ENCODE measurements at places on chromosomes 4 and X.

GRCh38 chr4:113347245-113347644 lies 297.8 kb downstream of the ANK2 start:
- DNase-seq = no peak

DNA sequence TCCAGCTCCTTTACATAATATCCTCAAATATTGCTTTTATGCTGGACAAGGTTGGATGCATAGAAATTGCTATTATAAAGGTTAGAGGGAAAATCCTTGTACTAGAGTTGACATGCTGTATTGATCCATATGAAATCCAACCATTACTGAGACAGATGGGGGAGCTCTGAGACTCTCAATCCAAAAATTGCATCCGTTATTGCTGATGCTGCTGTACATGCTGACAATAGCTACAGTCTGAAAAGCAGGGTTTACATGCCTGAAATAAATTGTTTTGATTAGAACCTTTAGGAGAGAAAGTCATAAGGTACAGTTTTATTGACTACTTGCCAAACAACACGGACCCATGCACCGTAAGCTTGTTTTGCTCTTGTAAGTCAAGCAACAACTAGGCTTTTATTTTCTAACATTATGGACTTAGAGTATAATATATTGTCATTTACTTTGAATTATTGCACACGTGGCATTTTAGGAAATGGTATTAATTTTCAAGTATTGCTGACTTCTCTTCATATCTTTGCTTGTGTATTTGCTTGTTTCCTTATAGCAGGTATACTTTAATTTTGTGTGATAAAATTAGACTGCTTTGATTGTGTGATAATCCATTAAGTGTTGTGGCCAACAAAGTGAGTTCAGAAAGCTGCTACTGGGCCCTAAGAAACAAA lies 1365.2 kb downstream of the STIM2 start:
- no peak for DNase-seq

DNA sequence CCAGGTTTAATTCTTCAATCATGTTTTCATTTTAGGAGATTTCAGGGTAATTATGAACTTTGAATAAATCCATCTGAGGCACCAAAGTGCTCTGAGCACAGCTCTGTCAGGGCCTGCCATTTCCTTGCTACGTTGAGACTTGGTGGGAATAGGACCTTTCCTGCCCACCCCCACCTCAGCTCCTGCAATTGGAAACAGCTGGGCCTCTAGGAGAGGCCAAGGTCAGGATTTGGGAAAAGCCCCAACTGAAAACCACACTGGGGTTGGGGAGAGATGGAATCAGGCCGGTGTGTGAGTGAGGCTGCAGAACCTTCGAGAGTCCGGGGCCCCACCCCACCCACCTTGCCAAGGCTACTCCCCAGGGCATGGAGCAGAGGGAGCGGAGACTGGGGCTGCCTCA lies 212.7 kb upstream of the BCOR start:
- DNase-seq = no peak

GRCh38 chrX:151359341-151359740 lies 37.7 kb upstream of the VMA21 start:
- DNase-seq = no peak

- no peak for DNase-seq
Measured at GRCh38 chr4:156146571-156146970, 192.9 kb upstream of the CTSO start.

DNA sequence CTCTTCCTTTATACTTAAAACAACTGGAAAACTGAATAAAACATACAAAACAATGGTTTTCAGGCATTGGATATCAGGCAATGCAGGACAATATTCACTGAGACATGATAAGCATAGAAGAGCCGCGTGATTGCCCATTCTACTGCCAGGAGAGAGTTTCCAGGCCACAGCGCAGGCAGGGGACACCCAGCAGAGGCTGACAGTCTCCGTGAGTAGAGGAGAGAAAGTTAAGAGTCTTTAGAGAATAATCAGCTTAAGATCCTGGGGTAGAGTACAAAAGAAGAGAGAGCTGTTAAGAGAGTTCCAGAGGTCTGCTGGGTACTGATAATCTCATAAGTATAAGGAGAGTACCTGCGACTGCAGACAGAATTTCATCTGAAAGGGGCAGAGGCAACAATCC lies 18.4 kb upstream of the FRAS1 start:
- no peak for DNase-seq

DNA sequence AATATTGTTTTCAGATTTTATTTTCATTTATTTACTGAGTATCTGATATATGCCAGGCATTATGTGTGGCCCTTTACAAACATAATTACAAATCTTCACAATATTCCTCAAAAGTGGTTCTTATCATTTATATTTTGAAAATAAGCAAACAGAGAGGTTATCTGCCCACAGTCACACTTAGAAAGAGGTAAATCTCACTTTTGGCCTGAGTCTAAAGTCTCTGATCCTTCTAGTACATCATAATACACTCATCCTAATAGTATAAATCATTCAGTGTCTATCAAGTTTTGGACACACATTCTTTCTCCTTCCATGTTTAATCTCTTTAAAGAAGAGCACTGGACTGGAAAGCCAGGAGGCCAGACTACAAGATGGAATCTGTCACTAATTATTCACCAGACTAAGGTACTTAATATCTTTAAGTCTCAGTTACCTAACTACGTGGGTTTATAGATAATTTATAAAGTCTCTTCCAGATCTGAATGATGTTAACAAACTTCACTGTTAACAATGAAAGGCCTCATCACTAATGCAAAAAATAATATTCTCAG lies 281.3 kb downstream of the PPP3CA start:
- no peak for DNase-seq

- no peak for DNase-seq
Measured at GRCh38 chr4:172850838-172851237, 317.8 kb upstream of the GALNT7 start.

GRCh38 chrX:49858341-49858740 lies 20.9 kb upstream of the USP27X start:
- no peak for DNase-seq

- DNase-seq = no peak
Measured at GRCh38 chr4:36676139-36677050, 395.0 kb downstream of the DTHD1 start.

- DNase-seq = no peak
Measured at GRCh38 chr4:4666693-4667621, 125.1 kb upstream of the STX18 start.

DNA sequence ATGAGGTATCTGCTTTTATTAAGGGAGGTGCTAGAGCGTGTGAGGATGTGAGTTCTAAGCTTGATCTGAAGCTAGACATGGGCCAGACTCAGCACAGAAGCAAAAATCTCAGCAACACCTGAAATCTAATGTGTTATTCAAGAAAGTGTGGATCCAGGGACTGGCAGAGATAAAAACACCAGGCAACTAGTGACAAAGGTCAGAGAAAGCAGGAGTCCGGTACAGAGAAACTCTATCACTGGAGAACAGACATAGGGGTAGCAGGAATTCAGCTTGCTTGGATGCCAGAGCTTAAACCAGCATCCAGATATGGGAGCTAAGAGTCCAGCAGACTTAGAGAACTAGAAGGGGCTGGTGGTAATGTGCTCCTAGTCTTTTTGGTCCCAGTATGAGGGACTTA lies 34.0 kb downstream of the VCX start:
- no peak for DNase-seq

DNA sequence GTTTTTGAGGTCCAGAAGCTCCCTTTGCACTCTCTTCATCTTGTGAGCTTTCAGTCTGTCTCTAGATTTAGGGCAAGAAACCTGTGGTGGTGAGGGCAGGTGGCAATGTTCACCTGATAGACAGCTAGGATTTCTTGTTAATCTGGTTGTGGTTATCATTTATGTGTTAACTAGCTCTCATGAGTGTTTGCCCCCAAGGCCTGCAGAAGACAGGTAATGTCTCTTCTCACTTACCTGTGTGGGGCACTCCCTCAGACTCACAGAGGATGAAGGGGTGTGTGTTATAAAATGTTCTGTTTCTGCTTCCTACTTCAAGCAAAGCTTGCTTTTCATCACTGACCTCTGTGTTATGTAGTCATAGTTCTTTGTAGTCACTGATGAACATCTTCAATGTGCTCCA lies 17.8 kb downstream of the EGF start:
- DNase-seq = no peak

DNA sequence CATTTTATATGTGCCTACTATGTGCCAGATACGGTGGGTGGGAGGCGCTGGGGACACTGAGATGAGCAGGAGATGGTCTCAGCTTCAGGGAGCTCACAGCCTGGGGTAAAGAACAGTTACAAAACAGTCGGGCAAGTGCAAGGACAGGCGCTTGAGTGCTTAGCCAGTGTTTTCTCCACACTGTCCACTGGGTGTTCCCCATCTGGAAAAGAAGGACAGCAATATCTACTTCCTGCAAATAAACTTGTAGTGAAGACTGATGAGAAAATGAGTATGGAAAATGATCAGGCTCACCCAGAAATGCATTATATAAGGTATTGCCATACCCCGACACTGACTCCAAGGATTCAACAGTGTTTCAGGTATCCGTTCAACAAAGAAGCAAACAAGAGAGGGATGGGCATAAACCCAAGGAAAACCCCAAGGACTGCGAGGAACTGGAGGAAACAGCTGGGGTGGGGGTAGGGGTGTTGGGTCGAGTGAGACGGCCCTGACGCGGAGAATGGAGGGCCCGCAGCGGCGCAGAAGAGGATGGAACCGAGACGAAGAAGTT lies 835 bp downstream of the TMEM185A start:
- DNase-seq = peak; percentile 36
